ENCODE measurements at places on chromosomes 7 and 10.
A peak's percentile ranks its signal among the peaks of the same experiment; 100 is the strongest.

DNA sequence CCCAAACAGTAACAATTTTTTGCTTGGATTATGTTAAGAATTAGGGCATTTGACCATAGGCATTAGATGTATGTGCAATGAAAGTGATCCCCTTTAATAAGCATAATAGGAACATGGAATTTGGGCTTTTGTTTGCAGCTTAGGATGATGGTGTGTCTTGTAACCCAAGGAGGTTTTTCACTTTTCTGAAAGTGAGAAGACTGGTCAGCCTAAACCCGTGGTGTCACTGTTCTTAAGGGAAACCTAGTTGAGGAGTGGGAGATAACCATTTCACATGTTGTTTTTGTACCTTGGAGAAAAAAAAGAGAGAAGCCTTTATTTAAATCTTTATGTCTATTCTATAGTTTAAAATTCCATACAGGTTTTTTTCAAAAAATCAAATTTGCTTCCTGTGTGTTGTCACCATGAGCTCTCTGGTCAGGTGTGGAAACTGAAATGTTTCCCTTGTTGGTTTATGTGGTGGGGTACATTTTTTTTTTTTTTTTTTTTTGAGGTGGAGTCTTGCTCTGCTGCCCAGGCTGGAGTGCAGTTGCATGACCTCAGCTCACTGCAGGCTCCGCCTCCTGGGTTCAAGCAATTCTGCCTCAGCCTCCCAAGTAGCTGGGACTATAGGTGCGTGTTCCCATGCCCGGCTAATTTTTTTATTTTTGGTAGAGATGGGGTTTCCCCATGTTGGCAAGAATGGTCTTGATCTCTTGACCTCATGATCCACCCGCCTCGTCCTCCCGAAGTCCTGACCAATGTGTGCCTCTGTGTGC lies 7.7 kb downstream of the CCM2 start:
- DNase-seq = no peak

- DNase-seq = no peak
Observed at GRCh38 chr10:74755273-74755672, 71.1 kb upstream of the KAT6B start.

- no peak for DNase-seq
Observed at GRCh38 chr10:14456218-14456869, 125.6 kb upstream of the FRMD4A start.

- no peak for DNase-seq
Observed at GRCh38 chr10:129756912-129757901, 206.9 kb downstream of the EBF3 start.

GRCh38 chr10:102927311-102928010 lies 9.4 kb downstream of the CNNM2 start:
- no peak for DNase-seq

DNA sequence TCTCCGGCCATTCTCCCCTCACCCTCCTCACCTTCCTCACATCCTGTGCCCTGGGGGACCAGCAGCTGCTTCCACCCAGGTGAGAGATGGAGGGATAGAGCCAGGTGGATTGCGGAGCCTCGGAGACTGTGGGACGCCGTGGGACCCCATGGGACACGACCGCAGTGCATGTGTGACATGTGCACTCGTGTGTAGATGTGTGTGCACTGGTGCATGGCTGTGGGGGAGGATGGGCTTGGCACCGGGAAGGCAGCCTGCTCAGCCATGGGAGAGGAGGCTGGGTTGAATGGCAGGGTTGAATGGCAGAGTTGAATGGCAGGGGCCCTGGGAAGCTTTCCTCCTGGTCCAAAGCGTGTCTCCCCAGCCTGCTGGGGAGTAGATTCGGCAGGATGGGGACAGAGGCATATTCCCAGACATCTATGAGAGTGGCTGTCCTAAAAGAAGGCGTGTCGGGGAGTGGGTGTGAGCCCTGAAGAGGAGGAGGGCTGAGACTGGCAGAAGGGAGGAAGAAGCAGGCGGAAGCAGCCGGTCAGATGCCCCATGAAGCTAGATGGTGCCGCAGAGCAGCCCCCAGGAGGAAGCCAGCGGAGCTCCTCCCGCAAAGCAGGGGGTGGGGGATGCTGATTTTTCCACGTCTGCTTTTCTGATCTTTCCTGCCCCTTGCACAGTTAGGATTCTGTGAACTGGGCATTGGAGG lies 815 bp downstream of the GIMAP8 start:
- peak; percentile 44 for DNase-seq

GRCh38 chr7:120181499-120181898 lies 91.5 kb upstream of the KCND2 start:
- DNase-seq = no peak

GRCh38 chr7:102875700-102876295 lies 37.0 kb upstream of the LRRC17 start:
- DNase-seq = no peak

DNA sequence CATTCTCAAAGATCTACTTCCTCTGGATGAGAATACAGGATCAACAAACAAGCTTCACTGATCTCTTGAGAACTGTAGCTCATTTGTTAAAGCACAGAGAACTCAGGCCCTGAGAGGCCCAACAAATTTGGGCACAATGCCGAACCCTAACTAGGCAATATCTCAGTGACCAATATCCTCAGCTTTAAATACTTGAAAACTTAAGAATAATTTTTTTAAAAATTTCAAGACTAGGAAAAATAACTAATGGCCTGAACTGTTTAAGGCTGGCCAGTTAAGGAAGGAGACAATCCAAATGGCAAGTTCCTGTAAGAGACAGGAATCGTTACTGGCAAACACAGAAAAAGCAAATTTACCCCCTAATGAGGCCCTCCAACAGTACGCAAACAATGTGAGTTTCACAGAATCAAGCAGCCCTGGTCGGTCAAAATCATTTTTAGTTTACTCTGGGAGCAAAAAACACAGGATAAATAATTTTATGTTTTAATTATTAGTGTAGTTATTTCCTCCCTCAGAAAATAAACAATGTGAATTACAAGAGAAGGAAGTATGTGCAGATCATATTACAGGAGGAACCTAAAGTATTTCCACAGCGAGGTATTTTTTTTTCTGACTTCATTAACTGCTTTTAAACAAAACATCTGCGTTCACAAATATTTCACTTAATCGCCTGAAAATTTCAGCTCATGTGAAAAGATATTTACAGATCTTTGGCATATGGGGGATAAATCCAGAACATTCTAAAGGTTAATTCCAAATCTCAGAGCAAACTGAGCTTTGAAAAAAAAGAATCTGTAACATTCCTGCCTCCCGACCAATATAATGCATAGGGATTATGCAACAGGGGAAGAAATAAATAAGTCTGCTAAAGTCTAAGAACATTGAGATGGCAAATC lies 39.5 kb downstream of the NT5C2 start:
- no peak for DNase-seq

DNA sequence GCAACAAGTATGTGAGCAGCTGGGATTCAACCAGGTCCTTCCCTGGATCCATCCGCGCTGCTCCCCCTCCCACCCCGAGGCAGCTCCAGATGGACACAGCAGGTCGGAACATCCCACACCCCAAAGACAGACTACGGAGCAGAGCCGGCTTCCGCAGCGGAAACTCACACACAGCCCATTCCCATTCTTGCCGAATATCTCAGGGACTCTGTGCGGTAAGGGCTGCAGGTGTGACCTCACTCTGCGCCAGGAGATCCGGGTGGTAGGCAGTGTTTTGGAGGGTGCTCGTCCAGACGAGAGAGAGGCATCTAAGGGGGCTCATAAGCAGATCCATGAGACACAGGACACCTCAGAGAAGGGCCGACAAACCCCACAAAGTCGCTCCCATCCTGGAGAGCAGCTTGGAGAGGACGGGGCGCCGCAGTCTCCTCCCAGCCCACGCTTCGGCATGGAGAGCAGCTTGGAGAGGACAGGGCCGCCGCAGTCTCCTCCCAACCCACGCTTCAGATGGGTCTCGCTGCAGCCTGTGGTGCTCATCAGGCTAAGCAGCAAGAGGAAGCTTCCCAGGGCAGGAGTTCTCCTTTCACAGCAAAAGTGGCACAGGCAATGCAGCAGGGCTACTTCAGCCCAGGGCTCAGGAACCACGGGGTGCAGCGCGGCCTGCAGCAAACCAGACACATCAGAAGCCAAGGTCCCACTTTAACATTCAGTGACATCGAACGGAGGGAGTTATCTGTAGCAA lies 179.9 kb downstream of the DIP2C start:
- no peak for DNase-seq

- no peak for DNase-seq
Observed at GRCh38 chr7:38580485-38580884, 50.7 kb downstream of the AMPH start.

- no peak for DNase-seq
Observed at GRCh38 chr10:104505521-104506042, 135.5 kb upstream of the SORCS3 start.

DNA sequence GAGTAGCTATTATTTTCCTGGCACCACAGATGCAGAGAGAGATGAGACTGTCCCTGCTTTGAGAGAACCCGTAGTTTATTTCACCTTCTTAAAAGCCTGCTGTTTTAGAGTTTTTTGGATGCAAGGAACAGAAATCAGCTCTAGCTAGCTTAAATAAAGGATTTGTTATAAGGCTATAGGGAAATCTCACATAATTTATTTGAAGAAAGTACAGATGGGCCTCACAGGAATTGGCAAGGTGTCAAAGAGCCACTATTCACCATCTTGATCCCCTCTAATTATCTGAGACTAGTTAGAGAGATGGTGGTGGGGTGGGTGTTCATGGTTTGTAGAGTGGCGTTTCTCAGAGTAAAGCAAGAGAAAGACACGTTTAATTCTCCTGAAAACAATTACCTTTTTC lies 7.3 kb downstream of the KMT2E start:
- DNase-seq = no peak

GRCh38 chr7:130560972-130561371 lies 69.1 kb downstream of the MEST start:
- no peak for DNase-seq

DNA sequence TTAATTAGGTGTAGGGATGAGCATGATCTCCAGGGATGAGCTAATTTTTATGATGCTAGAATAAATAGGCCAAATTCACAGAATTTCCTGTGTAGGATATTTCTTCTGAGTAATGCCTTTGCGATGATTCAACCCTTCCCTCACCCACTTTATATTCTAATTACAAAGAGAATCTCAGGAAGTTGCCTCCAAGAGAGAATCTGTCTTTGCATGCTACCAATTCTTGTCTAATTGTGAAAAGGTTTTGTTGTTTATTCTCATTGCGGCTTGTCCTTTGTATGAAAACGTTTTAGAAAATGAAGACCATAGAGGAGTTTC lies 6.3 kb downstream of the C7orf57 start:
- no peak for DNase-seq

GRCh38 chr10:30990971-30991646 lies 40.6 kb downstream of the ZNF438 start:
- no peak for DNase-seq

- no peak for DNase-seq
Observed at GRCh38 chr10:48322017-48322416, 15.5 kb downstream of the MAPK8 start.

- DNase-seq = no peak
Observed at GRCh38 chr10:112446055-112446854, 459 bp downstream of the ZDHHC6 start.

DNA sequence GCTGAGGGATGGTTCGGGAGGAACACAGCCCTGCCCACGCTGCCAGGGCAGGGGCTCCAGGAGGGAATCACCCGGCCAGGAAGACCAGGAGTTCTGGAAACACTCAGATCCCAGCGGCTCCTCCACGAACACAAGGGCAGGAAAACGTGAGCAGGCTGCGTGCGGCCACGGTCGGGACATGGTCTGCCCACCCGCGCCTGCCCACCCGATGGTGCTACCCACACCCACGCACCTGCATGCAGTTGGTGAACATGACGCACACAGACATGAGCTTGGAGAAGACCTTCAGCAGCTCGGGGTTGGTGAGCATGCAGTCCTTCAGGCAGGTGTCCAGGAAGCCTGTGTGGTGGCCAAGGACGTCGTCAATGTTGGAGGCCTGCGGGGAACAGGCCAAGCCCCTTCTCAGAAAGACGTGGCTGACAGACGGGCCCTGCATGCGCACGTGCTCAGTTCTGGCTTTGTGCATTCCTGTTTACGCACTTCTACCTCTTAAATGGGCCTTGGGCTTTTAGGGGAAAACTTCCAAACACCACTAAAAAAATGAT lies 6.2 kb upstream of the ADAM8 start:
- DNase-seq = no peak

- no peak for DNase-seq
Observed at GRCh38 chr10:30028006-30028737, 31.2 kb downstream of the JCAD start.

GRCh38 chr7:32061346-32061745 lies 8.9 kb downstream of the PDE1C start:
- DNase-seq = no peak

DNA sequence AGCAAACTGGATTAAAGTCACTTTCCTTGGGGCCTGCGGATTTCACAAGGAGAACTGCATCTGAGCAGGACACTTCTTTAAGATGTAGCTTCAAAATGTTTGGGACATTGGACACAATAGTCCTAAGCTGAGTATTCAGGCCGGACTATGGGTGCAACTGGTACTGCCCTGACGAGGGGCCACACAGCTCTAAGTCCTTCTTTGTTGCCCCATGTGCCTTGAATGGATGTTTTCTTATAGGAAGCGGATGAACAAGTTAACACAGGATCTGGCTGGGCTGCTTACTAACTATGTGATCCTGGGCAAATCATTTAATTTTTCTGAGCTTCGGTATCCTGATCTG lies 147.8 kb upstream of the KLF14 start:
- no peak for DNase-seq

DNA sequence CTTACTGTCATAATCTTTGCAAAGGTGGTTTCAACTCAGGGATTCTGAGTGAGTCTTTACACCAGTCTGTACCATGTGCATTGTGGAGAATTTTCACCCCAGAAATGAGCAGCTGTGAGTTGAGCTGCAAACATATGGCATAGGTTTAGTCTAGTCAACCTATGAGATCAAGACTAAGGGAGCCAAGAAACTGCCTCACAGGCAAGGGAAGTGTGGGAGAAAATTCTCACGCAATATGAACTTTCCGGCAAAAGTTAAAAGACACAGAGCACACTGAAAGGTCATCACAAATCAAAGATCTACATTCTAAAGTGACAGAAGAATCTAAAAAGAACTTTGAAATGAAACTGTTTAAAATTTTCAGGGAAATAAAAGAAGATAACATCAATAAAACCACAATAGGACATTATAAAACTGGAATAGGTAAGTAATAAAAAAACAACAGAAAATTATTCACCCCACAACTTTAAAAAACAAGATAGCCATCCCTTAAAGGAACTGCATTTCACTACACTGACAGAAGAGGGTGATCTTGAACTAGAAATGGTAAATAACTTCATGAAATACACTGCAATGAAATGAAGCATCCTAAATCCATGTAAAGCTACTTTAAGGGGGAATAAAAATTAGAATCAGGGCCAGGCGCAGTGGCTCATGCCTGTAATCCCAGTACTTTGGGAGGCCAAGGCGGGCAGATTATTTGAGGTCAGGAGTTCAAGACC lies 63.5 kb downstream of the LGI1 start:
- DNase-seq = no peak
